ENCODE measurements at places on chromosomes 6 and 20. TPM values are rescaled to one million over a fixed set of nuclear protein-coding genes. Genes with fewer than 3 reads are reported as not detected.
A peak's percentile ranks its signal among the peaks of the same experiment; 100 is the strongest.

- H3K27me3 ChIP-seq, result no peaks in the 10 kb centered on the region
- no peak for DNase-seq
- peaks cover 6% of the 10 kb centered on the region for H3K36me3 ChIP-seq
- H3K4me1 ChIP-seq, result no peaks in the 10 kb centered on the region
- H3K4me3 ChIP-seq, result peak overlapping the region; percentile 77
Measured at GRCh38 chr6:30345852-30346251, 896 bp downstream of the RPP21 start.

- DNase-seq, result no peak
- H3K4me3 ChIP-seq, result no peak overlapping the region
- no peak overlapping the region for H3K27ac ChIP-seq
- no peaks in the 10 kb centered on the region for H3K27me3 ChIP-seq
Measured at GRCh38 chr6:111301946-111302345, 181.1 kb downstream of the REV3L start.

The ETV7 gene
- 1.8 TPM for total RNA-seq

The LST1 gene
- total RNA-seq, result not detected

The HLA-DRB1 gene
- 14.7 TPM for total RNA-seq

GRCh38 chr6:6395581-6396197, 75.2 kb upstream of the F13A1 start:
- H3K36me3 ChIP-seq, result no peaks in the 10 kb centered on the region
- no peak for DNase-seq
- no peak overlapping the region for H3K4me3 ChIP-seq
- H3K27me3 ChIP-seq, result no peaks in the 10 kb centered on the region

The FERMT1 gene
- total RNA-seq, result 9.0 TPM

The OR2J3 gene
- 0.09 TPM for total RNA-seq

GRCh38 chr6:29967379-29968010, 25.2 kb downstream of the HLA-A start:
- no peaks in the 10 kb centered on the region for H3K27me3 ChIP-seq
- no peaks in the 10 kb centered on the region for H3K4me1 ChIP-seq
- DNase-seq, result no peak
- no peaks in the 10 kb centered on the region for H3K36me3 ChIP-seq

DNA sequence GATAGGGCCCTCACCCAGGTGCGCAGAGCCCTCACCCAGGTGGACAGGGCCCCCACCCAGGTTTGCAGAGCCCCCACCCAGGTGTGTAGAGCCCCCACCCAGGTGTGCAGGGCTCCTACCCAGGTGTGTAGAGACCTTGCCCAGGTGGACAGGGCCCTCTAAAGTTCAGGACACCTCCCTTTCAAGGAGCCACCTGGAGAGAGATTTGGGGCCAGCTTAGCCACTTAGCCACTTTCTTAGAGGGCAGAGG, 280.2 kb downstream of the TAF4 start:
- no peak overlapping the region for H3K4me3 ChIP-seq
- no peaks in the 10 kb centered on the region for H3K27me3 ChIP-seq
- no peaks in the 10 kb centered on the region for H3K36me3 ChIP-seq
- H3K27ac ChIP-seq, result no peak overlapping the region

DNA sequence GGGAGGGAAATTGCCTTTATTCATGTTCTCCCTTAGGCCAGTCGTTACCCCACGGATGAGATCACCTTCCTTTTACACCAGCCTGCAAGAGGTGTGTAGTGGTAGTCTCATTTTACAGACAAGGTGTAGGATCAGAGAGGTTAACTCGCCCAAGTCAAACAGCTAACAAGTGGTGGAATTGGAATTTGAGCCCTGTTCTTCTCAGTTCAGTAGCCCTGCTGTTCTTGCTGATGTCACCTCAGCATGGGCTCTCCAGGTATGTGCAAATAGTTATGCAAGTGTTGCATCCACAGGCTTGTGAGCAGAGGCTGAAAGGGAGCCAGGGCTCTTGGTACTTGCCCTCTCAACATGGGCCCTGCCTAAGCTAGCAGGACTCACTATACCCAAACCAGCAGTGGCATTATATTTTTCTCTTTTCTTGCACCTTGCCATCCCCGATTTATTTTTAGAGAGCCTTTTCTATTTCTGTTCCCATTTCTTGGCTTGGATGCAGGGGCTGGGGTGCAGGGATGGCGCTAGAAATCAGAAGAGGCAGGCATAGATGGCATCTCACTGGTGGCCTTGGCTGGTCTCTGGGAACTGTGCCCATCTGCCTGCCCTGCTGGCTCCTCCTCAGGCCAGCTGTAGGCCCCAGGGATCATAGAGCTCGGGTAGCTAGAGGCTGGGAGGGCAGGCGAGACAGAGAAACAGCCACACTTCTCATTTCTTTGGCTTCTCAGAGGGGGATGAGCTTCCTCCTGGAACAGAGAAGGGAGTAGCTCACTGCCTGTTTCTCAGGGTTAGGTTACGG, 18.2 kb downstream of the PPARD start:
- H3K4me1 ChIP-seq, result no peaks in the 10 kb centered on the region
- no peaks in the 10 kb centered on the region for H3K27me3 ChIP-seq
- no peak overlapping the region for H3K4me3 ChIP-seq

The RBPJL gene
- total RNA-seq, result not detected

The ADGB gene
- total RNA-seq, result 8.1 TPM

- DNase-seq, result peak; percentile 54
- peaks cover 6% of the 10 kb centered on the region for H3K36me3 ChIP-seq
- H3K27me3 ChIP-seq, result no peaks in the 10 kb centered on the region
- H3K27ac ChIP-seq, result no peak overlapping the region
Measured at GRCh38 chr6:3284436-3284876, 25.7 kb downstream of the PSMG4 start.

The PGC gene
- total RNA-seq, result 18.4 TPM

DNA sequence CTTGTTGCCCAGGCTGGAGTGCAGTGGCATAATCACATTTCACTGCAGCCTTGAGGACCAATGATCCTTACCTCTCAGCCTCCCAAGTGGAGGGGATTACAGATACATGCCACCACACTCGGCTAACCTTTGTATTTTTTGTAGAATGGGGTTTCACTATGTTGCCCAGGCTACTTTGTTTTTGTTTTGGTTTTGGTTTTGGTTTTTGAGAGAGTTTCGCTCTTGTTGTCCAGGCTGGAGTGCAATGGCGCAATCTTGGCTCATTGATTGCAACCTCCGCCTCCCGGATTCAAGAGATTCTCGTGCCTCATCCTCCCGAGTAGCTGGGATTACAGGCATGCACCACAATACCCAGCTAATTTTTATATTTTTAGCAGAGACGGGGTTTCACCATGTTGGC, 105.5 kb downstream of the BMP7 start:
- no peak for DNase-seq
- H3K36me3 ChIP-seq, result no peaks in the 10 kb centered on the region
- no peaks in the 10 kb centered on the region for H3K4me1 ChIP-seq
- H3K27me3 ChIP-seq, result no peaks in the 10 kb centered on the region
- no peak overlapping the region for H3K27ac ChIP-seq
- H3K4me3 ChIP-seq, result no peak overlapping the region

The RSPO3 gene
- total RNA-seq, result 1.9 TPM

The ARMH2 gene
- total RNA-seq, result not detected

- no peak overlapping the region for H3K27ac ChIP-seq
- no peaks in the 10 kb centered on the region for H3K4me1 ChIP-seq
- no peaks in the 10 kb centered on the region for H3K36me3 ChIP-seq
- H3K27me3 ChIP-seq, result no peaks in the 10 kb centered on the region
- no peak for DNase-seq
Measured at GRCh38 chr20:53306192-53306805, 287.3 kb downstream of the ZNF217 start.

The ANGPT4 gene
- total RNA-seq, result 1.2 TPM

DNA sequence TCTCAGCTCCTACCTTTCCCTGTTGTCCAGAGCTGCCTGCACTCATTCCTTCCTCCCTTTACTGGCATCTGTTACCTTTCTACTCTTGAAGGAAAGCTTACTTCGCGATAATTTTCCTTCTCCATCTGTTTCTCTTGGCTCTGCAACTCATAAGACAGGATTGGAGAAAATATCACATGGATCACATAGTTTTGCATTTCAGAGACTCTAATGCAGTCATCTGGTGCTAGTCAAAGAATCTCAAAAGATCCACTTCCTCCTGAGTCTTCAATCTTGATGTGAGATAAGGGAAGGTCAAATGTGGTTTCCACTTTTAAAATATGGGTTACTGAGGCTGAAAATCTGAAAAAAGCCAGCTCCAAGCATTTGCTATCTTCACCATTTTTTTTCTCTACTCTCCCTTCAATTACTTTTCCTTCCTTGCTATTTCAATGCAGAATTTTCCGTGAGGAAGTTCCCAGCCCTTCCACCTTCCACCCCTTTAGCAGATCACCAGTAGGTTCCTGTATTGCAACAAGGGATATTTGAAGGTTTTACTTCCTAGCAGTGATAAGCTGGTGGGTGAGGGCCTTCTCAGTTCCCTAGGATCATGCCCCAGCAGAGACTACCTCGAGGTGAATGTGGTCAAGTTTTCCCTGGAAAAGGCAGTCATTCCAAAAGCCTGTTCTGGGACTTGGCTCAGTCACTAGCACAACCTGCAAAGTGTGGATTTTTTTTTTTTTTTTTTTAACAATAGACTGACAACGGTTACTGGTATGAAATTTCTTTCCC, 62.8 kb upstream of the LRRC1 start:
- no peak for DNase-seq
- no peak overlapping the region for H3K27ac ChIP-seq
- no peak overlapping the region for H3K4me3 ChIP-seq

The HLA-G gene
- not detected for total RNA-seq

DNA sequence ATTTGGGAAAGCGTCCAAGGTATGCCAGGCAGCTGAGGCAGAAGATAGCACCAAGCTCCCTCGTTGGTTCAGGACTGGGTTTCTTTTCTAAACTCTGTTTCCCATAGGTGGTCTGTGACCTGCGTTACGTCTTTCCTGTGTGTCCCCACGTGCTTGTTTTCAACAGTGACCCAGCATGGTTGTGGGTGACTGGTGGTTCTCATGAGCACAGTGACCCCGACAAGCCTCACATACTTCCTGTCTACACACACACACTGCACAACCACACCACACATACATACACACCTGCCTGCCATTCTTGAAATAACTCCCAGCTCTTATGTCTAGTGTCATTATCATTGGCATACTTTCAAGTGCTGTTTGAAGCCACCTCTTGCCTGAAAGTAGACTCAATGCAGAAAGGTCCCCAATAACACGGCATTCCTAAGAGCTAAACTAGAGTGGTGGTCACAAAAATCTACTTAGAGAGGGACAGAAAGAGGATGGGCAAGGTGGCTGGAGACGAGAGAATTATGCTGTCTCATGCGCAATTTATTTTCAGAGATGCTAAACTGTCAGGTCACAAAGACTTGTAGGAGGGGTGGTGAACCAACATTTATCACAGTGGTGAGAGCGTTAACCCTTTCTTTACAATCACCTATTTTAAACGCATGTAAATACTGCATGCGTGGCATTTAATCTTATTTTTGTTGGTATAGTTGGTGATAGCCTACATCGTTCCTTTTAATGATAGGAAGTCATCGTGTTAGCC, 66.7 kb downstream of the GCNT2 start:
- no peak overlapping the region for H3K4me3 ChIP-seq
- no peak for DNase-seq
- H3K27ac ChIP-seq, result no peak overlapping the region
- no peaks in the 10 kb centered on the region for H3K36me3 ChIP-seq
- peaks cover 16% of the 10 kb centered on the region for H3K4me1 ChIP-seq

DNA sequence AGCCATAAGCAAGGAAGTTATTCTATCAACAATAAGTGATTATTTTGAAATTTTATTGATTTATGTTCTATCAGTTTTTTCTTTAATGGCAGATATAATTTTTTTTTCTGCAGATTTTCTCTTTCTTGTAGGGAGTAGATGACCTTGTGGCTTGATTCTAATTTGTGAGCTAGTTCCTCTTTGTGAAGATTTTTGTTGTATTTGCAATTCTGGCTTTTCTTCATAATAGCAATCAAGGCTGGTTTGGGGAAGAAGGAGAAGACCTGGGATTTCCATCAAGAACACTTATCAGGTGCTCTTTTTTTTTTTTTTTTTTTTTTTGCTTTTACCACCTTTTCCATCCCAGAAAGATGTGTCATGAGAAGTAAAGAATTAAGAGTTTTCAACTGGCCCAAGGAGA, 324.2 kb upstream of the MAN1A1 start:
- H3K27me3 ChIP-seq, result no peaks in the 10 kb centered on the region
- no peaks in the 10 kb centered on the region for H3K4me1 ChIP-seq
- no peak for DNase-seq
- H3K36me3 ChIP-seq, result no peaks in the 10 kb centered on the region

- H3K4me1 ChIP-seq, result no peaks in the 10 kb centered on the region
- peaks cover 3% of the 10 kb centered on the region for H3K36me3 ChIP-seq
- DNase-seq, result no peak
- H3K27me3 ChIP-seq, result no peaks in the 10 kb centered on the region
- no peak overlapping the region for H3K27ac ChIP-seq
Measured at GRCh38 chr20:24966317-24967012, 17.4 kb downstream of the CST7 start.

The ELOVL2 gene
- 17.9 TPM for total RNA-seq

DNA sequence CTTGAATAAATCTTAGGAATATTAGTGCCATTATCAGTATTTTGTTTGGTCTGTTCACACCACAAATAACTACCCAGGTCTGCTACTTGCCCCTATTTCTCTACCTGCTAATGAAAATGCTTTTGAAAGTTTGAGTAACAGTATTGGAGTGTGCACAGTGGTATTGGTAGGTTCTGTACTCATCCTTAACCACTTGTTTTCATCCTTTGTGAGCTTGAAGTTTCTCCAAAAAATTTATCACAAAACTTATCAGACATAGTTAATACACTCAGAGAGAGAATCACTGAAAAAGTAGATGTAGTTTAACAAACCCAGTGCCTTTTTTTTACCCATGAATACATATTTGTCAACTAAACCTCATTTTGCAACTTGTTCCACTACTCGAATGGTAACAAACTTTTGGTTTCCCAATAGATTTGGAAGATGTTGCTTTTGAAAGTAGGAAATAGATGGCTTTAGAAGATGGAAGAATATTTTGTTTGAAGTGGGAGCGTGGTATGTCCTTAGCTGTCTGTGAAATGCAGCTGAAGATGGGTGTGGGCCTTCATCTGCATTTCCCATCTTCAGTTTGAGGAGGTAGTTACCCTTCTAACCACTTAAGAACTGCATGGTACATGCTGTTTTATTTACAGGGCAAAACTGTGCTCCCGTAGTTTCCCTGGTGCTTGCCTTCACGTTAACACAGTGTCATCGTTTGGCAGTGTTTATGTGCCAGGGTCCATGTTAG, 9.0 kb downstream of the PTPN1 start:
- H3K27me3 ChIP-seq, result no peaks in the 10 kb centered on the region
- H3K4me1 ChIP-seq, result peaks cover 14% of the 10 kb centered on the region
- peak overlapping the region; percentile 58 for H3K27ac ChIP-seq

DNA sequence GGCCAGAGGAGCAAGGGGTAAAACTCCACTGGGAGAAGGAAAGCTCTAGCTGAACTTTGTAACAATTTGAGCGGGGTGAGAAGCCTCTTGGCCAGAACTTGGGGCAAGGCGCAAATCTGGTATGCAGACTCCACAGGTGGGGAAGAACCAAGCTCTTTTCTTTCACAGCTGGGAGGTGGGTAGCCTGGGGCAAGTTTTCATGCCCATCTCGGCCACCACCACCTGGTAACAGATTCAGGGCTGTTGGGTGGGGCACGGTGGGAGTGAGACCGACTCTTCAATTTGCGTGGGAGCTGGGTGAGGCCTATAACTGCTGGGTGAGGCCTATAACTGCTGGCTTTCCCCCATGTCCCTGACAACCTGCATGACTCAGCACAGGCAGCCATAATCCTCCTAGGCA, 37.5 kb downstream of the SDHAF4 start:
- H3K27ac ChIP-seq, result no peak overlapping the region
- no peaks in the 10 kb centered on the region for H3K36me3 ChIP-seq
- no peak for DNase-seq
- no peak overlapping the region for H3K4me3 ChIP-seq
- no peaks in the 10 kb centered on the region for H3K27me3 ChIP-seq
